Activated T-cell treated with anti-CD3 and anti-CD28 coated beads, Interleukin-2, amount 50 U/mL, for 4 hours (primary cell): ENCODE measurements at places on chromosomes 7 and 10.

- no peak for DNase-seq
These were observed 210.7 kb upstream of the MDFIC start for GRCh38 chr7:114711241-114711640.

DNA sequence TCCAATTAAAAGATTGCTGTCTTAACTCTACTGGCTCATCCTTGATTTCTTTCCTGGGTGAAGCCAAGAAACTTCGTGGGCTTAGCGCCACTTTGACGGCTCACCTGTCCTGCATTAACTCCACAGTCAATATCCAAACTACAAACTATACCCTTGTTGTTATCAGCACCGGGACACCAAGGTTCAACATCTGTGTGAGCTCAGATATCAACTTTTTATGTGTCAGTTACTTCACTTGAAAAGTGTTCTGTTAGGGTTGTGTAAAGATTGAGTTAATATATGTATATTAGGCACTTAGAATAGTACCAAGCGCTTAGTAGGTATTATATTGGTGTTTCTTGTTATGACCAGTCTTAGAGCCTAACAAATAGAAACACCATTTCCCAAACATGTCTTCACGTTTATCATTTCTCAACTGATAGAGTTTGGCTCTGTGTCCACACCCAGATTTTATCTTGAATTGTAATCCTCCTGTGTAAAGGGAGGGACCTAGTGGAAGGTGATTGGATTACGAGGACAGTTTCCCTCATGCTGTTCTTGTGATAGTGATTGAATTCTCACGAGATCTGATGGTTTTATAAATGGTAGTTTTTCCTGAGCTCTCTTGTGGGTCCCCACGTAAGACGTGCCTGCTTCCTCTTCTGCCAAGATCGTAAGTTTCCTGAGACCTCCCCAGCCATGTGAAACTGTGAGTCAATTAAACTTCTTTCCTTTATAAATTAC, 19.0 kb upstream of the ST8SIA6 start:
- no peak for DNase-seq

- no peak for DNase-seq
These were observed 66.5 kb downstream of the AFAP1L2 start for GRCh38 chr10:114337510-114338462.

DNA sequence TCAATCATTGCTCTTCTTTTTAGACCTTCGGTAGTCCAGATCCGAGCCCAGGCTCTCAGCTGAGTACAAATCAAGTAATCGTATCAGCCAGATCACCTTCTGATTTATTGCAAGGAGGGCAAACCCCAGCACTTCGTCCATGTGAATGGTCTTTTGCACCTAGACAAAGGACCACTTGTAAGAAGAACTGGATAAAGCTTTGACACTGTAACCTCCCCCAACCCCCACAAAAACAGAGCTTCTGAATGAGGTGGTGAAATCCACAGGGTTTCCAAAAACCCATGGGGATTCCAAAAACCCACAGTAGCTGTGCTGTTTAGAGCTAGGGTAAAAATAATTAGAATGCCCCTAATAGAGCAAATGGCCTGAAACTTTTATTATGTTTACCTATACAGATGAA, 148.8 kb upstream of the ODAD2 start:
- no peak for DNase-seq

- no peak for DNase-seq
These were observed 324.4 kb upstream of the AOAH start for GRCh38 chr7:37048674-37049073.

- DNase-seq: no peak
These were observed 50.9 kb downstream of the MINDY3 start for GRCh38 chr10:15809450-15809849.
